HEK293T (cell line): ENCODE measurements at places on chromosomes 7 and 10.

DNA sequence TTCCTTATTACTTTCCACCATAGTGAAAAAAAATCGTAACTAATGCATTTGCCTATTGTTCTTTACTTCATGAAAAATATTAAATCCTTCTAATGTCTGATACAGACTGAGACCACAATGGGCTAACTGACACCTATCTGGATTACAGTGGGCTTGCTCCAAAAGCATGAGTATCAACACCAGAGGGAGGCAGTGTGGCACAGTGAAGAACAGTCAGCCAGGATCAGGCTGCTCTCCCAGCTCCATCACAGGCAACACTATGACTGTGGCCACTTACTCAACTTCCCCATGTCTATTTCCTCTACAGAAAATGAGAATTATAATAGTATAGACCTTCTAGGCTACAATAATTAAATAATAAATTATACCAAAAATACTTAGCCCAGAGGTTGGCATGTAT, 97.2 kb downstream of the SLC25A13 start:
- peak; percentile 30 for DNase-seq

GRCh38 chr7:54330216-54330800, 211.9 kb upstream of the VSTM2A start:
- no peak for DNase-seq

- DNase-seq: no peak
Observed at GRCh38 chr10:3292636-3293035, 120.1 kb upstream of the PITRM1 start.

- no peak for DNase-seq
Observed at GRCh38 chr10:79023240-79024162, 45.3 kb upstream of the ZMIZ1 start.

DNA sequence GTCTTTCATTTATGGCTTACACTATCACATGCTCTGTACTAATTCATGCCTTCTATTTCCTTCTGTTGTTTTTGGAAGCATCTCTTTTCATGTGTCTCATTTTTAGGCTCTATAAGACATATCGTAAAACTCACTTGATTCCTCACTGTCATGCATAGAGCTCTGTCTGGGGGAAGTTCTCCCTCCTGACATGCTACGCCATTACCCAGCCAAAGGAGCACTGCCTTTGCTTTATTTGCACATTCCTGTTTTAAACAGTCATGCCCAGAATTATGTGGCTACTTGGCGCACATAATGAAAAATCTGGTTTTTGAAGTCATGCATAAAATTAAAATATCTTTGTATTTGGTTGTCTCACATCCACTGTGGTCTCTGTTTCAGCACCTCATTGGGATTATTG, 17.6 kb upstream of the AKR1C3 start:
- no peak for DNase-seq

DNA sequence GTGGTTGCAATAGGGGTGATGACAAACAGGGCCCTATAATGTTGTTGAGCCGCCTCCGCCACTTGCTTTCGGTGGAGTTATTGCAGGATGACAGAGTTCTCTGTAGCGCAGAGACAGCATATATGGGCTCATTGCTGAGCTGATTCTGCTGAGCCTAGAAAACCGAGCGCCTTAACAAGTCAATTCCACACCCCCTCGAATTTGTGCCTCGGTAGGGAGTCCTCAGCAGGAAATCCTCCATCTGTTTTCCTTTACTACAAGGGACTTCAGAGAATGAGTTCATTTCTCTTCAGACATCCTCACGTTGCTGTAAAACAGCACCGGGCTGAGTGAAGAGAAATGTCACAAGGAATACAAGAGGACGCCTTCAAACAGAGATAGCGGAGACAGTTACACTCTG, 90.7 kb upstream of the KIAA1217 start:
- DNase-seq: peak; percentile 33

DNA sequence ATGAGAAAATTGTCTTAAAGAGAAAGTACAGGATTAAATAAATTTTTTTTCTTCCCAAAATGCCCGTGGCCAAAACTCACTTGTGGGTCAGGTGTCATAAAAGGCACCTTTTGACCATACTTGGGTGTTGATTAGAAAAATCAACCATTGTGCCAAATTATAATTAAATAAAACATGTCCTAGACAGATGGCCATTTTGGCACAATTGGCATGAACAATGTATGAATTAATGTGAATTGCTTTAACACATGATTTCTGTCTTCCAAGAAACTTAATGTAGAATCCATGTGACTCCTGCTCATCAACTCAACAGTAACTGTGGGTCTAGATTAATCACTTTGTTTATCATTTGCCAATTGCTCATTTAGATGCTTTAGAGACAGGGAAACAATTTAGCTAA, 64.0 kb downstream of the CSTF2T start:
- no peak for DNase-seq

GRCh38 chr7:132980402-132980801, 101.5 kb downstream of the CHCHD3 start:
- DNase-seq: no peak

DNA sequence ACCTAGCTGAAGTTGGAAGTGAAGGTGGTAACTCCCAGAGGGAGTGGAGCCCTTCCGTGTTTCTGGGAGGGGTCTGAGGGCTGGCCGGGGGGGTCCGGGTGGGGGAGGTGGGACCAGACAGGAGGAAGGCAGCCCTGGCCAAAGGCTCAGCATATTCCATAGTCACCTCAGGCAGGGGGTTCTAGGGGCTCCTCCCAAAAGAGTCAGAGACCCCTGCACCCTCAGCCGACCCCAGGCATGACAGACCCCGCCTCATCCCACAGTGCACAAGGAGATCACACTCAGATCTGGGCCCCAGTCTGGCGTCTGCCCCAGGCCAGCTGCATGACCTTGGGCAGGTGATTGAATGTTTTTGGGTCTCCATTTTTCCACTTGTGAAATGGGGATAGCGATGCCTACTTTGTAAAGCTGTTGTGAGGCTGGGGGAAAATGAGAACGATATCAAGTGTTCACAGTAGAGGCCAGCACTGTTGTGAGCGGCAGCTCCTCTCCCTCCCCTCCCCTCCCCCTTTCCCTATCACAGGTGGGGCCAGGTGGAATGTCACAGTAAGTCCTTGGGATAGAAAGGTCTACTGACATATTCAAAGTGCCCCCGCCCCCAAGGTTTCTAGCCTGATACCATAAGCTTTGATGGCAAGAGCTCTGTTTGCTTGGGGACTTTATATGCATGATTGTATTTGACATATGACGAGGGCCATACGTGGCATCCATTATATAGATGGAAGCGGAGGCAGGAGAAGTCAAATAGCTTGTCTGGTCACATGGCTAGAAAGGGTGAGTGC, 33.3 kb downstream of the DNAJB12 start:
- DNase-seq: no peak

DNA sequence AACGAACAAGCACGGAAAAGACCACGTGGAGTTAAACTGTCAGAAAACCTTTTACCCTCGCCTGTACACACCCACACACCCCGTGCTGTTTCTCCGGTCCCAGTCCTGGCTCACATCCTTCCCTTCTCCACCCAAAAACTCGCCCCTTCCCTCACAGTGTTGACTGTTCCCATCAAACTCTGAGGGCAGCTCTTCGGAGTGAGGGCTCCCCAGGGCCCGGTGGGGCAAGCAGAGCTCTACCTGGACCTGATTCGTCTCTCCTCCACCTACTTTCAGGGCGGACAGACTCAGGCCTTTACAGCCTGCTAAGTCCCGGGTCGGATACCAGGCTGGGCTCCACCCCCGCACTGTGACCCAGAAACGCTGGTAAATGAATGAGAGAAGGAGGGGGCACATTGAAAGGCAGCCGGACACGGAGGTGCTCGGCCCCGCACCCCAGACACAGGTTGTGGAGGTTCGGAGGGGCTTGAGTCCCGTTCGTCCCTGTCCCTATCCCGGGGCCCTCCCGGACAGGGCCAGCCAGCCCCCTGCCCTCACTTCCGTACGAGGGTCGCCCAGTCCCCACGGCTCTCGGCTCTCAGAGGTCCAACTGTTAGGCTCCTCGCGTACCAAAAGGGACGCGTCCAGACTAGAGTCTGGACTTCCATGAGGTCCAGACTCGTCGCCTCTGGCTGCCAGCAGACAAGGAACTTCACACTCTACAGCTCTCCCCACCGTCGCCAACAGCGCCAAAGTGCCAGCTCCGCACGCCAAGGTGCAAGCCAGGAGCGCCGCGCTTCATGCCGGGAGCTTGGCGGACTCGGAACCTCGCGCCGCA, 31.7 kb upstream of the ASL start:
- no peak for DNase-seq

- no peak for DNase-seq
Observed at GRCh38 chr10:12780634-12781601, 220.6 kb downstream of the CCDC3 start.

- DNase-seq: no peak
Observed at GRCh38 chr7:454356-455109, 65.1 kb downstream of the PDGFA start.

- no peak for DNase-seq
Observed at GRCh38 chr7:24444666-24445440, 128.4 kb upstream of the PALS2 start.

GRCh38 chr10:43607199-43607573, 948 bp downstream of the ZNF485 start:
- DNase-seq: no peak
